GM23338 (cell line): ENCODE measurements at places on chromosomes 11 and 22. TPM values are rescaled to one million over a fixed set of nuclear protein-coding genes. Genes with fewer than 3 reads are reported as not detected.

DNA sequence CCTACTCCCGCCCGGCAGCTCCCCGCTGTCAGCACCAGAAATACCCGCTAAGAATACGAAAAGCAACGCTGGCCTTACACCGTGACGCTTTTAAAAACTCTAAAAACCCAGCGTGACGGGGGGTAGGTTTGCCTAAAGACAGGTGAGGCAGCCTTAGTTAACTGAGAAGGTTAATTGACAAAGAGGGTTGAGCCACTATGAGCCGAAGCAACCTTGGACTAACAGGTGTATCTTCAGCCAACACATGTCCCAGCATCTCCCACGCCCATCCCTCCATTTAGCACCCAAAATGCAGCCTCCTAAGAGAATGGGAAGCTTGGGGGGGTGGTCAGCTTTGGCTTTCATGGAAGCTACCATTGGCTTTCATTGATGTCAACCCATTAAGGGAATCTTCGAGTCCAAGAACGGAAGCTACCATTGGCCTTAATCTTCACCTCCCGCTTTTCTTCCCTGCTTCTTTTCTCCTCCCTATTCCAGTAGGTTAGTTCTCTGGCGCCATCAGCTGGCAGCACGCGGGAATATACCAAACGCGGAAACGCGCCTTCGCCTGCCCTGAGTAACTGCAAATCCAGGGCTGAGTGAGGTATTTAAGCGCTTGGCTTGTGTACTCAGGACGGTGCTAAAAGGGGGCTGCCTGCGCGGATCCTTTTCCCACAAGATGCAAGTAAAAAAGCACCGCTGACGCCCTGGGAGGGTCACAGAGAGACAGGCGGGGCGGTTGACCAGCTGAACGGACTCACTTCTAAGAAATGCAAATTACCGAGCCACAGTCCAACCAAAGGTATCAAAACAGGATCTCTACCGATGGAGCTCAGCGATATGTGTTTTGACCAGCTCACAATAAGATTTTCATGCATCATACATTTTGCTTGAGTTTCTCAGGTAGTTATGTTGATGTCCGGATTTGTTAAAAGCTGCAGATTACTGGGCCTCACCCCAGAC is 38.5 kb upstream of the GLYATL1 start:
- DNase-seq: peak; percentile 96

GRCh38 chr22:40002935-40003715 is 8.4 kb downstream of the FAM83F start:
- no peak for DNase-seq

The APOBEC3H gene
- total RNA-seq: not detected in 2 replicates

DNA sequence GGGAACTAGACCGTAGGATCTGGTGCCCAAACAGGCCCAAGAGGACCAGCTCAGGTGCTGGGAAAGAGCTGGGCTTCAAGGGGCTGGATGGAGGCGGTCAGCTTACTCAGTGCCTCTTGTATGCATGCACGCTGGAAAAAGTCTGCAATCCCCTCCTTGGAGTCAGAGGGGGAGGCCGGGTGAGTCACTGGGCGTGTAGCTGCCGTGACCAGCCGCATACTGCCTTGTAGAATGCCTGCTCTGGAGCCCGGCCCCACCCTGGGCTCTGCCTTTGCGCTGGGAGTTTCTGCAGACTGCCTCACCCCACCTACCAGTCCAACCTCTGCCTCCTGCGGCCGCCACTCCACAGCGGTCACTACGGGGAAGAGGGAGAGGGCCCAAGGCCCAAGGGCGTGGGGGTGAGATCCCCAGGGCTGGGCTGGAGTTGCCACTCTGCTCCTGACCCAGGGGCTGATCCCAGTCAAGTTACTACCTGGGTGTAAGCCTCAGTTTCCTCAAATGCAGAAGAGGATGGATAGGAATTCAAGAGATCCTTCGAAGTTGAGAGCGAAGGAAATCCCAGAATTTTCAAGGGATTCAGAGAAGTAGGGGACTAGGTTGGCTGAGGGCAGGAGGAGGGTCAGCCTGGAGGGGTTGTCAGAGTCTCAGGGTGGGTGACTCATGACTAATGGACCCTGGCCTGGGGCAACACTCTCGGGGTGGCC is 4.2 kb downstream of the MRGPRF start:
- no peak for DNase-seq

GRCh38 chr11:96293598-96294021 is 49.4 kb downstream of the MAML2 start:
- no peak for DNase-seq

- DNase-seq: no peak
Observed at GRCh38 chr11:8281266-8281665, 17.6 kb upstream of the LMO1 start.

The SC5D gene
- 118 and 138 TPM in 2 replicates for total RNA-seq

- DNase-seq: no peak
Observed at GRCh38 chr11:120773501-120774031, 250.3 kb upstream of the TBCEL start.

DNA sequence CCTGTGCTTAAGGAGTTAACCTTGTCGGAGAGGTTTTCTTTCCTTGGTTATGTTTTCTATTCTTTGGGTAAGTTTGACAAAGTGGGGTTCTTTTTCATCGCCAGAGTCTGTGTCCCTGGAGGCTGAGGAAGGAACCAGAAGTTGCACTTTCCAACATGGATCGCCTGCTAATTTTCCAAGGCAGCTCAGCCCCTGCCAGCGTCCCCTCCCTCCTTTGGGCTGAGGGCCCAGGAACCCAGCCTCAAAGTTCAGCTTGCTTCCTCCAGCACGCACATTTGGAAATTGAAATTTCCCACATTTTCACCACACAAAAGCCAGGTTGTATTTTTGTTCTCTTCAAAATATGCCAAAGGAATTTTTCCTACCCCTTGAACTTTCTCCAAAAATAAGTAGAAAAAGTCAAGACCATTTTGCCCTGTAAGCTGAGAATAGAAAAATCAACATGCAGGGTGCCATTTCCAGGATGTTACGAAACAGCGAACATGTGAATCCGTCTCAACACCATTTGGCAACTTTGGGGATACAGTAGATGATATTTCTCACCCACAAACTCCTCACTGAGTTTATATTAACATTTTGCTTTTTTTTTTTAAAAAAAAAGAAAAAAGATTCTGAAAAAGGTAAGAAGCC is 343.5 kb downstream of the TENM4 start:
- no peak for DNase-seq

- no peak for DNase-seq
Observed at GRCh38 chr11:119335091-119335654, 846 bp downstream of the RNF26 start.

DNA sequence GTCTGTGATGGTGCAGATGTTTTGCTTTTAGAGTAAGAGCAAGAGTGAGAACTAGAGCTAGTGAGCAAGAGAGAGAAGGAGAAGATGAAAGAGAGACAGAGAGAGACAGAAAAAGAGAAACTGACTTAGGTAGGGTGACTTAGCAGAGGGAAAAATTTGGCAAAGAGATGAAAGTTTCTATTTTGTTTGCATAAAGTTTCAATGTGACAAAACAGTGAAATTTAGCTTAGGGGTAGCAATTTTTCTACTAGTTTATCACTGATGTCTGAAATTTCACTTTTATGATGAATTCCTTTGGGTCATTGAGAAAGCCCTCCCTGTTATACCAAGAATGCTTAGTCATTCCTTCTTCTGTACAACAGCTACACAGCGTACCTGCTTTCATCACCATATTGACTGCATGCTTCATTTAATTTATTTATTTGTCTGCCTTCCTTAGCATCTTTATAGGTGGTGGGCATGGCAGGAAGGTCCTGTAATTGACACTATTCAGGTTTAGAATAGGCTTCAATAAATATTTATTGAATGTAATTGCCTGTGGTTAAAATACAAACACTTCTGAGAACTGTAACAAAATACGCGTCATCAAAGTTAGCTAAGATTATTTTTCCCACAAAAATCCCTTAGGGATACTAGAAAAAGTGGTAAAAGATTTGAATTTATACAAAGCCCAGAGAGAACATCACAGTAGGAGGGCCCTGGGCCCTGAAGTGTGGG is 19.9 kb upstream of the CTSC start:
- DNase-seq: no peak

The SCGB1C1 gene
- not detected in 2 replicates for total RNA-seq

DNA sequence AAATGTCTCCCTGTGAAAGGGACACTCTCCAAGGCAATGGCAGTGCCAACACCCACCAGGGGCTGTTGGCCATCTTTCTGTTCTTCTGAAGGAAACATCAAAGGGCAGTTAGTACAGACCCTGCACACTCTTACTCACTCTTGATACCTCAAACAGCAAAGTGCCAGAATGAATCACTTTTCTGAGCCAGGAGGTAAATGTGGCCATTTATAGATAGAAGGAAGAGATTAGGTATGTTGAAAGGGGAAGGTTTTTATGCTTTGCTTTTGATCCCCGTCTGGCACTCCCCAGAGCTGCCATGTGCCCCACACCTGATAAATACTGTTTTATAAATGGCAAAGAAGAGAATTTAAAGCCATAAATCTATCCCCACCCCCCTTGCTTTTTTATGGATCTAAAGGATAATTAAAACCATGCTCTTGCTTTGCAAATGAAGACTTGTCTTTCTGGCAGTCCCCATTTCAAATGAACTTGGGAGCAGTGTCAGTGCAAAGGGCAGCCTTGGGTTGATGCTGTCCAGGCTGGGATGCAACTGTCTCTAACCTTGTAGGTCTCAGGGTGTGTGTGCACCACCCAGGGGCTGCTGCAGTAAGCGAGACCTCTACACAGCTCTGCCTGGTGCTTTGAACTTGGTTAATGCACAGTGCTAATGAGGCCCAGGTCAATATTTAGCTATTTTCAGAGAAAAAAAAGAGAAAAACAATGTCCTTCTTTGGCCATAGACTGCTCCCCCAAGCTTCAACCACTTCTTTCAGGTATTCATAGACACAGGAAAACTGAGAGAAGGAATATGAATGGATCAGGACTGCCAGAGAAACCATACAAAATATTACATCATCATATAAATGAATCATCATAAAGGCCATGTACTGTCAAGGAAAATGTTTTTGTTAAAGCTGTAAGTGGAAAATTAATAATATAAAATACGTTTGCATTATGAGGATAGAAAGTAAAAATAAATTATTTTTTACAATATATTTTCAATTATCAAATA is 207.5 kb downstream of the ETS1 start:
- no peak for DNase-seq

The OR52I2 gene
- total RNA-seq: not detected in 2 replicates

The ARVCF gene
- total RNA-seq: 87.3 and 122 TPM in 2 replicates

The ABTB2 gene
- total RNA-seq: 9.9 and 12.1 TPM in 2 replicates

GRCh38 chr11:110479108-110480101 is 49.7 kb downstream of the FDX1 start:
- no peak for DNase-seq

The DTX4 gene
- 13.8 and 14.7 TPM in 2 replicates for total RNA-seq
